ENCODE measurements at places on chromosomes 2 and 18. TPM values are rescaled to one million over a fixed set of nuclear protein-coding genes. Genes with fewer than 3 reads are reported as not detected.

DNA sequence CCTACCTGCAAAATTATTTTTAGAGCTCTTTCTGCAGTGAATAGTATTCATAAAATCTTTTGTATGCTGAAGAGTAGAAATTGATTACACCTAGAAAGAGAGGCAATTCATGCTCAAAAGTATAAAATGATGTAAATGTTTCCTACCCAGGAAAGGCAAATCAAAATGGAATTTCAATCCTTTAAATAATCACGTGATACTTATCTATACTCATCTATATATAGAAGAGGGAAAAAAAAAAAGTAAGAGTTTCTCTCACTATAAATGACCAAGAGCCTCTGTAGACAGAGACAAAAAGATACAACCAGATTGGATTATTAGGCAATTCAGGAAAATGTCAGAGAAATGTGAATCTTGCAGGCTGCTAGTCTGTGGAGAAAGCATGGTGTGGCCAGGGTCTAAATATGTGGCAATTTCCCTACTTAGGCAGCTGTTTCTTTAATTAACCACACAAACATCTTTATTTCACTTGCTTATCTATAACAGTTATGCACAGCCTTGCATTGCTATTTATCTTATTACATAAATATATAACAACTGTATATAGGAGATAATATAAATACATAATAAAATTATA lies 39.5 kb downstream of the METTL8 start:
- no peak for DNase-seq

DNA sequence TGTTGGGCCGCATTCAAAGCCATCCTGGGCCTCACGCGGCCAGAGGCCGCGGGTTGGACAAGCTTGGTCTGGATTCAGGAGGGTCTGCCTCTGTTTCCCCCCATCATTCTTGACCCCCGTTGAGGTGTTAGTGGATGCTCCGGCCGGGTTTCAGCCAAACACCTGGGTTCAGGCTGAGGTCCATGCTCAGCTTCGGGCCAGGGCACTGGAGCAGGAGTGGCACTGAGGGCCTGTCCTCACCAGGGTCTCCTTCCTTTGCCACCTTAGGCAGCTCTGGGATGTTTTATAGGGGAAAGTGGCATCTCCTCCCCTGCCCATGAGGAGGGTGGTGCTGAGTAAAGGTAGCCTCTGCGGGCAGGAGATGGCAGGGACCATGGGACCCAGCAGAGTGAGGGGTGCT lies 76.9 kb upstream of the SMAD2 start:
- DNase-seq: no peak

DNA sequence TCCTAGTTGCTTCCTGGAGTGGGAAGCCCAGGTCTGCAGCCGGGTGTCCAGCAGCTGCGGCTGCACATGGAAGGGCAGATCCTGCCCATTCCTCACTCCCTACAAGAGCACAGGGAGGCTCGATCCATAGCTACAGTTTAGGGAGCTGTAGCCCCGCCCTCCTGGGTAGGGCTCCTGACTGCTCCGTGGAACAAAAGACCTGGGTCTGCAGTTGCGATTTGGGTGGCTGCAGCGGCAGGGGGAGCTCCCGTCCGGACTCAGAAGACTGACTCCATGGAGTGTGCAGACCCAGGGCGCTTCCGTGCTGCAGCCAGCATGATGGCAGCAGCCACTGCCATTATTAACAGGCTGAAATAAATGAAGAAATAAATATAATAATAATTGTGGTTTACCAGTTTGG lies 157.3 kb downstream of the CTNNA2 start:
- DNase-seq: peak; percentile 14

DNA sequence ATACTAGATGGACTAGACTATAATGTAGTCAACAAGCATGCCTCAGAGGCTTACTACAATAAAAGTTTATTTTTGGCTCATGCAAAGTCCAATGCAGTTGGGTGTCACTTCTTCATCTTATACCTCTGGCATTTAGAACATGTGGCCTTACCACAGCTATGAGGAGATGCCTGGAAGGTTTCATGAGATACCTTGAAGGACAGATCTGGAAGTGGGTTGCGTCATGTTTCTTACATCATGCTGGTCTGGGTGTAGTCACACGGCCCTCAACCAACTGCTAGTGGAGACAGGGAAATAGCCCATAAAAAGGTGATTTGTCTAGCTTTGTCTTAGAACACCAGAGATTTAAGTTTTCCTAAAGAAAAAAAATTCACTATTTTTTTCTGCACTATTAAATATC lies 91.7 kb upstream of the MMADHC start:
- no peak for DNase-seq

GRCh38 chr2:118837067-118837466 lies 10.4 kb downstream of the EN1 start:
- no peak for DNase-seq

DNA sequence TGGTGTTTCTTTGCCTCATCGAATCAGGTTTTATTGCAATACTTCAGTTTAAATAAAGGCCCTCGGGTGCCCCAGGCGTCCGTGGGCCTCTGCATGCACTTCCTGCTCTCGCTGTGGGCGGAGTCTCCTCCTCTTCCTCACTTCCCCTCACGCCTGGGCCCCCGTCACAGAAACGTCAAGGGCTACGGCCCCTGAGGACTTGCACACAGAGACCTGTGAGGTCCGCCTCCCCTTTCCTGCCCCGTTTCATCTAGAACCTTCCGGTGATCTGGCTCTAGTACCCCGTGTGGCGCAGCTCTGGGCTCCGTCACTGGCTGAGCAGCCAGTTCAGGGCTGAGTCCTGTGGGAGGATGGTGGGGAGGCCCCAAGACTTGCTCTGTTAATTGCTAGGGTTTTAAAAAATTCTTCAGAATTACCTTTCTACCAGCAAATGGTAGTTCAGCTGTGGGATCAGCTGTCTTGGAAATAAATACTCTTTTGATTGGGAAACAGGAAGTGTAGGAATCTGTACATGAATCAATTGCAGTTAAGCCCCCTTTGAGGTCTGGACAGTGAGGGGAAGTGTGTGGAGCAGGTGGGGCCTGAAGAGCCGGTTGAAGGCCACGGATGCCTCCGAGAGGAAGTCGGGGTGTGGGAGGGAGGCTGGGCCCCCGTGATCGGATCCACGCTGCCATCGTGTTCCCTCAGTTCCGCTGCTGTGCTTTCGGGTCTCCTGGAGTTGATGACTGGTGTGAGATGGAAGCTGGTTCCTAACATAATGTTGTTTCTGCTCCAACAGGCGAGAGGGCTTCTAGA lies 10.2 kb downstream of the NFATC1 start:
- DNase-seq: peak; percentile 67

DNA sequence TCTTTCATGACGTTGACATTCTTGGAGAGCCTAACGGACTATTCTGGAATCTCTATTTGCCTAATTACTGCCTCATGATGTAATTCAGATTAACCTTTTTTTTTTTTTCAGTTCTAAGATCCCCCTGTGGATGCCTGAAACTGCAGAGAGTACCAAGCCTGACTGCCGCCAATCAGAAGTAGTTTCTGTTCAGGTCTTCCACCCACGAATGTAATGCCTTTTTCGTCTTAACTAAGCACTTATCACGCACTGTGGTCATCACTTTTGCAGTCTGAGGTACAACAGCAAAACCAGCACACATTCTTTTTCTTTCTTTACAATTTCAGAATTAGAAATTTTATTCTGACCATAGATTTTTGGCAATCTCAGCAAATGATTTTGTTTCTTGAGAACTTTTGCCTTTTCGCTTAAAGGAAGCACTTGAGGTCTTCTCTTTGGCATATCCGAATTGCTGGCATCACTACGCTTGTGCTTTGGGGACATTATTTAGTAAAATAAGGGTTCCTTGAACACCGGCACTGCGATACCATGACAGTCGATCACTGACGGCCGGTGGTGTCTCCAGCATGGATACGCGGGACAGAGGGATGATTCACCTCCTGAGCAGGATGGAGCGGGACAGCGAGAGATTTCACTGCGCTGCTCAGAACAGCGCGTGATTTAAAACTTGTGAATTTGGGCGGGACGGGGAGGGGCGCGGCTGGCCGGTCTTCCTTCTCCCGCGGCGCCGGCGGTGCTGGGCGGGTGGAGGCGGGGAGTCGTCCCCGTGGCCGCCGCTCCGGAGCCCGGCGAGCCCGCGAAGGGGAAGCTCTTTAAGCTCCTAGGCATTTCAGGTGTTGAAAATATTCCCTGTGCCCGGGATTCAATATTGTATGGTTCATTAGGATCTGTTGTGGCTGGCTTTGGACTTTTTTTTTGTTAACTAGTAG lies 32.0 kb upstream of the GPR55 start:
- DNase-seq: peak; percentile 69

- DNase-seq: no peak
These were observed 290.1 kb upstream of the HDAC4 start for GRCh38 chr2:239690651-239691631.

DNA sequence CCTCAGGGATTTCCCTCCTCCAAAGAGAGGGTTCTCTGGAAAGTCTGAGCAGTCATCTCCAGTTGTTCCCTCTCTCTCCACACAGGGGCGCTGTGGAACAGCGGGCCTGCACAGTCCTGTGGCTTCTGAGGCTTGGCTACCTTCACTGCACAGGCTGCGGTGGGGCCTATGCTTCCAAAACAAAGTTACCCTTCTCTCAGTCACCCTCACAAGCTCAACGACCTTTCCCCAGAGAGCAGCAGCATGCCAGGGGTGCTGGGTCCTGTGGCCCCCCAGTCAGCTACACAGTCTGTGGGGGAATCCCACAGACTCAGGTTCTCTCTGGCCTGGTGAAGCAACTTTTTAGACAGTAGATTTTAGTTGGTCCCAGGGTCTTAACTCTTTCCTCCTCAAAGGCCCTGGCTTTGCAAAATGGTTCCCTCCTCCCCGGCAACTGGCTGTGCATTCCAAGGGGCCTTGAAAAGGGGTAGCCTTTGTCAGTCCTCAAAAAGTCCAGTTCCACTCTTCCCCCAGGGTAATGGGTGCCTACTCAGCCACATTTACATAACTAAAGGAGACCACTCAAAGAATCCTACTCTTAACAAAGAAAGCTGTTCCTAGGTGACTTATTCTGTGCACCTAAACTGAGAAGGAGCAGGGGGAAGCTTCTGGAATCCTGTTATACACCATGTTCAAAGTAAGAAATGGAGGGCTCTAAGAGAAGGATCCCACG lies 14.9 kb downstream of the B3GNT7 start:
- no peak for DNase-seq

DNA sequence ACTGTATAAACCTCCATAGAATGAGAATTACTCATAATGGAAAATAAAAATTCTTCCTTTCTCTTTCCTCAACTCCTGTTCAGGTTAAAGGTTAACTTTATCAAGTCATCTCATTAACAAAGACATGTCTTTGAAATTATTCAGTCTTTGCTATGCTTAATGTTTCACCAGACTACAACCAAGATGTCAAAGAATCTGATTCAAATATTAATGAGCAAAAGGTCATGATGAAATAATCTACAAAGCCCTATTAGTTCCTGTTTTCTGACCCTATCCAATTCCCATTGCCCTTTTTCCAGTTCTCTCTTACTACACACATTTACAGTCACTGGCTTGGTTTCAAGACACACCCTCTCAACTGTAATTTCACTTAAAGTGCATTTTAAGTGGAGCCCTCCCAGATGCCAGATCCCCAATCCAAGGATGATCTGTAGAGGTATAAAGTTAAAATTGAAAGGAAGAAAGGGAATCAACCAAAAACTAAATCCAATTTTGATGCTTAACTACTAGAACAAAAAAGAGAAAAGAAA lies 246.9 kb upstream of the CYP26B1 start:
- DNase-seq: no peak

- DNase-seq: no peak
These were observed 559.9 kb downstream of the TSN start for GRCh38 chr2:122315306-122315705.

DNA sequence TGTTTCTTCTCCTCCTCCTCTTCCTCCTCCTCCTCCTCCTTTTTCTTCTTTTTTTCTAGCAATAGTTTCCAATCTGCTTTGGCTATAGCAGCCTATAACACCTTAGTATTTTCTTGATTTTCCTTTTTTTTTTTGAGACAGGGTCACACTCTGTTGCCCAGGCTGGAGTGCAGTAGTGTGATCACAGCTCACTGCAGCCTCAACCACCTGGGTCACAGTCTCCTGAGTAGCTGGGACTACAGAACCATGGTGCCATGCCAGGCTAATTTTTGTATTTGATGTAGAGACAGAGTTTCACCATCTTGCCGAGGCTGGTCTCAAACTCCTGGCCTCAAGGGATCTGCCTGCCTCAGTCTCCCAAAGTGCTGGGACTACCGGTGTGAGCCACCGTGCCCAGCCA lies 10.7 kb upstream of the THNSL2 start:
- no peak for DNase-seq

GRCh38 chr2:10091182-10091888 lies 11.1 kb upstream of the CYS1 start:
- peak; percentile 33 for DNase-seq

DNA sequence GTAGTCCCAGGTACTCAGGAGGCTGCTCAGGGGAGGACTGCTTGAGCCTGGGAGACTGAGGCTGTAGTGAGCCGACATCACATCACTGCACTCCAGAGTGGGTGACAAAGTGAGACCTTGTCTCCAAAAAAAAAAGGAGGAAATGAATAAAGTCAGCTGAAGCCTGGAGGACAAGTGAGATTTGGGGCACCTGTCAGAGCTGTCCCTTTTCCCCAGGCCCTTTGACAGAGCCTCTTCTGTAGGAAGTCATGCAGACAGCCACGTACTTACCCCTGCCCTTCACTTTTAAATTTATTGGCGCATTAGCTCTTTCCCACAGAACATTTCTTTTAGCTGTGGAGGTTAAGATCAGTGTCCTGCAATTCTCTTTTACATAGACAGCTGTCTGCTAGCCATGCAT lies 151.0 kb upstream of the DNMT3A start:
- no peak for DNase-seq

DNA sequence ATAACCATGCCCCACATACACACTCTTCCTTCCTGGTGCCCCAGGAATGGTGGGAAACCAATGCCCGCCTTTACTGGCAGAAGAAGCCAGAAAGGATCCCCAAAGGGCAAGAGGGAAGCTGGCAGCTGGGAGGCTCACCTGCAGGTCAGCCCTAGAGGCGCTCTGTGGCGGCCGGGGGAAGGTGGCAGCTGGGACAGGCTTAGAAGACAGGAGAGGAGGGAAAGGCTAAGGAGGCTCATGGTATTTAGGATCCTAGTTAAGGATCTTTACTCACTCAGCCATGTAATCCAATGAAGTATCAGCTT lies 23.8 kb downstream of the ADRA2B start:
- peak; percentile 19 for DNase-seq

GRCh38 chr2:144645083-144645778 lies 125.3 kb upstream of the ZEB2 start:
- no peak for DNase-seq

DNA sequence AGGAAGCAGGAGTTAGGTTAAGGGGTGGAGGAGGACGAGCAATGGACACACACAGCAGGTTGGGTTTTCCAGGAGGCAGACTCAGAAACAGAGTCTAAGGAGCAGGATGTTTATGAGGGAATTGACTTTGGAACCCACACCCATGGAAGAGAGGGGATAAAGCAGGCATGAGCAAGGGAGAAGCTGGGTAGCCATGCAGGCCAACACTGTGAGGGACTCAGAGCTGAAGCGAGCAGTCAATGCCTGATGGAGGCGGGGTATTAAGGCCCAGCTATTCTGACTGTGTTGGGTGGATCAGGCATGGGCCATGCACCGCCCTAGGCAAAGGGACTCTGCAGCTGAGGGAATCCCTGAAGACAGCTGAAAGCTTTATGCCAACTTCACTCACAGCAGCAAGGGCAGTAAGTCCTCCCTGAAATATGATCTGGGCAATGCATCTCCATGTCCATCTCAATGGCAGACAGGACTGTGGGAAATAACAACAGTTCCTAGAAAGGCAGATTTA lies 37.6 kb downstream of the TEX51 start:
- no peak for DNase-seq

The GYPC gene
- 114 TPM for total RNA-seq

The SCN7A gene
- 28.5 TPM for total RNA-seq

The VAMP5 gene
- 54.8 TPM for total RNA-seq

The GALNT3 gene
- 0.17 TPM for total RNA-seq

The CCDC102B gene
- 4.9 TPM for total RNA-seq

The NLRC4 gene
- total RNA-seq: 0.82 TPM

All from left ventricle myocardium superior (tissue), 1 donor.